GDM1 (cell line): ENCODE measurements at places on chromosomes 2 and 18.

DNA sequence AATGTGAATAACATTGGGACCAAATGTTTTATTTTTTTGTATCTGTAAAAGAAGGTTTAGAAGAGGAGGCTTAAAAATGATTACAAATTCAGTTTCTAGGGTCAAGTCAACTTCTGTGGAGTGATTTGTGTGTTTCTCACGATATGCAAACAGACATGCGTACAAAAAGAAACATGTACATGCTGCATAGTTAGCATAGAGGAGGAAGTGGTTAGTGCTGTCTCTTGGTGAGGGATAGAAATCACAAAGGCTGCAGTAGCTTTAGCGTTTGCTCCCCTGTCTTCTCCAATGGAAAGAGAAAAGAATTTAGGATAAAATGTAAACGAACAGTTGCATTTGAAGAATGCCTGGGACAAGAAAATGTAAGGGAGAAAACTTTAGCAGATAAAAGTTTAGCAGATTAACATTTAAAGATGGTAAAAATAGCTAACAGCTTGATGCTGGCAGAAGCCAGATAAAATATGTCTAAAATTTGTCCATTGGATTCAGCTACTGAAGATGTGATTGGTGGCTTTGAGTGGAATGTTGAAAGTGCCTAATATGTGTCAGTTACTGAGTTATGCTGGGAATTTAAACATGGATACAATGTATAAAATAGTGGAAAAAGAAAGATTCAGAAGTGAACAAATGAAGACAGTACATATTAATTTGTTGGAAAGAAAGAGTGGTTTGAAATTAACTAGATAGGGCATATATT lies 44.9 kb downstream of the MALT1 start:
- DNase-seq: peak; percentile 5

- no peak for DNase-seq
Observed at GRCh38 chr2:132680544-132680943, 10.5 kb upstream of the LYPD1 start.

- no peak for DNase-seq
Observed at GRCh38 chr18:50465211-50466153, 90.6 kb downstream of the SKA1 start.

GRCh38 chr2:63665091-63665490 lies 76.3 kb downstream of the MDH1 start:
- DNase-seq: no peak

DNA sequence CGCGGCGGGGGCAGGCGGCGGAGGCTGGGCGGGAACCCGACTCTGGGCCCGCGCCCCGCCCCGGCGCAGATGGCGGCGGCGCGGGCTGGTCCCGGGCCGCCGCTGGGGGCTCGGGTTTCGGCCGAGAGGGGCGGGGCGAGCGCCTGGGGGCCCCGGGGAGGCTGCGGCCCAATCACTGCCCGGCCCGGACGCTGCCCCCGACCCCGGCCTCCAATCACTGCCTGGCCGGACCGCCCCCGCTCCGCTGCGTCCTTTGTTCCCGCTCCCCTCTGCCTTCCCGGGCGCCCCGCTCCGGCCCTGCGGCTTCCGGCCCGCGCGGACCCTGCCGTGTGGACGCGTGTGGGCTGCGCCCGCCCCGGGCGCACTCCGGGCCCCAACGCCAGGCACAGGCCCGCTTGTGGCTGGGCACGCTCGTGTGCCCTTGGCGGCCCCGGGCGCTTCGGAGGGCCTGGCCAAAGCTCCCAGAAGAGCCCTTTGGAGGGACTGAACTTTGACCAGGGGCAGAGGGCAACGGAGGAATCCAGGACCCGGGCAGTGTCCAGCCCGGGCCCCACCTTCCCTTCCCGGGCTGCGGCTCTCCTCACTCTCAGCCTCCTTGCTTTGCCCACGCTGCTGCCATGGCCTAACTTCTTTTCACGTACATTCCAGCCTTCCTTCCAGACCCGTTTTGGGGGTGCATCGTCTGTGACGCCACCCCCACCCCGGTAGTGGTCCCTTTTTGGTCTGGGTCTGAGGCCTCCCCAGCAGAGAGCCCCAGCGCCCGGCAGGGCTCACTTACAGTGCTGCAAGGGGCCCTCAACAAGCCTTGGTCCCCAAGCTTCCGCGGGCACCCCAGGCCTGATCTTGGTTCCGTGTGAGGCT lies 27.1 kb upstream of the PTMA start:
- DNase-seq: no peak

DNA sequence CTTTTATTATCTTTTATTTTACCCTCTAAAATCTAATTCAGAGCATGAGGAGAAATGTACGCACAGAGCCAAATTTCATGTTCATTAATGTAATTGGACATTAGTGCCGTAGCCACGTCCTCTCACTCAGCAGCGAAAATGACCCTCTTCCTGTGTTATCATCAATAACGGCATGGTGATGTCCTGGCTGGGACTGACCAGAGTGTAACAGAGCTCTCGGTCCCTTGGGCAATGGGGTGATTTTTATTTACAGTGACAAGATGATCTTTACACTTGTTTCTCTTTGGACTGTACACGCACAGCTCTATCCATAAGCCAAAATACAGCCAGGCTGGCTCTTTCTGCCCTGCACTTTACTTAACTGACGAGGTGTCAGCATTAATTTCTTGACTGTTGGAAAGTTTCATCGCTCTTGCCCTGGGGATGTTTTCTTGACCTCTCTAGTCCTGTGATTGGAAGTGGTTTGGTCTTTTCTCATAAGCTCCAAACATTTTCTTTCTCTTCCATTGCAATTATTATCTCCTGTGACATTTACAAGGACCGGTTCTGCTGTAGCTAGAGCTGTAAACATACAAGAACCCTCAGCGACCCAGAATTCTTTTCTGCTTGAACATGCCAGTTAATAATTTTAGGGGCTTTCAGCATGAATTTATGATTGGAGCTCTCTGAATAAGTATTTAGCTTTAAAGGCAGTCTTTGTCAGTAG lies 308.0 kb upstream of the PIK3C3 start:
- no peak for DNase-seq

- no peak for DNase-seq
Observed at GRCh38 chr2:211423018-211423417, 866.6 kb downstream of the CPS1 start.

DNA sequence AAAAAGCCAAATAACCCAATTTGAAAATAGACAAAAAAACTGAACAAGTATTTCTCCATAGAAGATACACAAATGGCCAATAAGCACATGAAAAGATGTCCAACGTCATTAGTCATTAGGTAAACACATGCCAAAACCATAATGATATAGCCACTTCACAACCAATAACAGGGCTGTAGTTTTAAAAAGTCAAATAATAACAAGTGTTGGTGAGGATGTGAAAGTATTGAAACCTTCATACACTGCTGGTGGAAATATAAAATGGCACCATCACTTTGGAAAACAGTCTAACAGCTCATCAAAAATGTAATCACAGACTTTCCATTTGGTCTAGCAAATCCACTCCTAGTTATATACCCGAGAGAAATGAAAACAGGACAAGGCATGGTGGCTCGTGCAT lies 144.2 kb upstream of the CYP1B1 start:
- DNase-seq: no peak

DNA sequence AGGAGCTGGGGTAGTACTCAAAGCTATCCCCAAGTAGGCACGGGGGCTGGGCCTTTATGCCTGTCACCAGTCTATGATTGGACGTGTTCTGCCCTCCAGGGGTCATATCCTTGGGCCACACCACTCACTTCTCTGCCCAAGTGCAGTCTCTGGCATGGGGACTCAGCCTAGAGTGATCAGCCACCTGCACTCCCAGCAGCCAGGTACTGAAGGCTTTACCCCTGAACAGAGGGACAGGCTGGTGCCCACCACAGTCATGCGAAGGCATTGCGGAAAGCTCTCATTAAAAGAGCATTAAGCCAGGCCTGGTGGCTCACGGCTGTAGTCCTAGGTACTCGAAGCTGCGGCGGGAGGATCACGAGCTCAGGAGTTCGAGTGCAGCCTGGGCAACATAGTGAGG lies 199.4 kb downstream of the AGAP1 start:
- no peak for DNase-seq

- no peak for DNase-seq
Observed at GRCh38 chr18:1227025-1227424, 322.4 kb downstream of the ADCYAP1 start.

DNA sequence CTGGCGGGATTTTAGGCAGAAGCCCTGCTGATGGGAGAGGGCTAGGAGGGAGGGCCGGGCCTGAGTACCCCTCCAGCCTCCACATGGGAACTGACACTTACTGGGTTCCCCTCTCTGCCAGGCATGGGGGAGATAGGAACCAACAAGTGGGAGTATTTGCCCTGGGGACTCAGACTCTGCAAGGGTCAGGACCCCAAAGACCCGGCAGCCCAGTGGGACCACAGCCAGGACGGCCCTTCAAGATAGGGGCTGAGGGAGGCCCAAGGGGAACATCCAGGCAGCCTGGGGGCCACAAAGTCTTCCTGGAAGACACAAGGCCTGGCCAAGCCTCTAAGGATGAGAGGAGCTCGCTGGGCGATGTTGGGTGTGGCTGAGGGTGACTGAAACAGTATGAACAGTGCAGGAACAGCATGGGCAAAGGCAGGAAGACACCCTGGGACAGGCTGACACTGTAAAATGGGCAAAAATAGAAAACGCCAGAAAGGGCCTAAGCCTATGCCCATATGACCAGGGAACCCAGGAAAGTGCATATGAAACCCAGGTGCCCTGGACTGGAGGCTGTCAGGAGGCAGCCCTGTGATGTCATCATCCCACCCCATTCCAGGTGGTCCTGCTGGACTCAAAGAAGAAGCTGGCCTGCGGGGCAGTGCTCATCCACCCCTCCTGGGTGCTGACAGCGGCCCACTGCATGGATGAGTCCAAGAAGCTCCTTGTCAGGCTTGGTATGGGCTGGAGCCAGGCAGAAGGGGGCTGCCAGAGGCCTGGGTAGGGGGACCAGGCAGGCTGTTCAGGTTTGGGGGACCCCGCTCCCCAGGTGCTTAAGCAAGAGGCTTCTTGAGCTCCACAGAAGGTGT lies 8.5 kb downstream of the PROC start:
- DNase-seq: no peak

DNA sequence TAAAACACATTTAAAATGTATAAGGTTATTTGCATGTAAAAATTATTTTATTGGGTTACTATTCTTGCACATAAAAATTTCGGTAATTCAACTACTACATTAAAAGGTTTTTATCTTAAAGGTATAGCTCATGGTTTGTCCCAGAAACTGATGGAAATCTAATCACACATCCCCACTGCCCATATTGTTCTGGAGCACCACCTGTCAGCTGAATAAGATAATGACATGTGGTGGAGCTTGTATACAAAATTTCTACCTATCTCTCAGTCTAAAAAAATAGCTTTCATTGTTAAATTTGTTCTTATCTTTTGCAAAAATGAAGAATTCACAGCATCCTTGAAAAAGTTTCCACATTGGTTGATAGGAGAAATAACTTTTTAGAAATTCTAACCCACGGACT lies 18.3 kb downstream of the ERBB4 start:
- no peak for DNase-seq

GRCh38 chr2:69067026-69067630 lies 54.1 kb downstream of the ANTXR1 start:
- no peak for DNase-seq
